ENCODE measurements at places on chromosomes 5 and 9. TPM values are rescaled to one million over a fixed set of nuclear protein-coding genes. Genes with fewer than 3 reads are reported as not detected.

Gene PCDHGA6
- 2.9 TPM for total RNA-seq

Gene CORO2A
- 0.30 TPM for total RNA-seq

Gene SPINK13
- total RNA-seq: not detected

Gene ADRB2
- total RNA-seq: 0.86 TPM

Gene DEPDC1B
- total RNA-seq: 18.7 TPM

Gene IL13
- total RNA-seq: not detected

Gene MARCOL
- not detected for total RNA-seq

Gene ALDH1B1
- 20.5 TPM for total RNA-seq

Gene NME5
- 1.4 TPM for total RNA-seq

Gene ARHGAP26
- total RNA-seq: 16.2 TPM

Gene KIF27
- total RNA-seq: 3.5 TPM

Gene GPX3
- 3.5 TPM for total RNA-seq

Gene PCDHB5
- total RNA-seq: 0.28 TPM

DNA sequence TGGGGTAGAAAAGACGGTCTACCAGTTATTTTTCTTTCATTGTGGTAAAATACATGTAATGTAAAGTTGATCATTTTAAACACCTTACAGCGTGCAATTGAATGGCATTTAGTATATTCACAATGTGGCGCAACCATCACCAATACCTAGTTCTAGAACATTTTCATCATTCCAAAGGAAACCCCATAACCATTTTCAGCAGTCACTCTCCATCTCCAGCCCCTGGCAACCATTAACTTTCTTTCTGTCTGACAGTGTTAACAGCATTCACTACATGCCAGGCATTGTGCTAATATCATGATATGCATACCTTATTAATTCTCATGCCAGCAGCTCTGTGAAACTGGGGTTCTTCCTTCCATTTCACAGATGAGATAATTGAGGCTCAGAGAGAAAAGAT lies 32.0 kb downstream of the PTGS1 start:
- H3K27ac ChIP-seq: peak overlapping the region; percentile 94
- H3K4me3 ChIP-seq: no peak overlapping the region
- H3K4me1 ChIP-seq: peaks cover 13% of the 10 kb centered on the region
- H3K27me3 ChIP-seq: no peaks in the 10 kb centered on the region

DNA sequence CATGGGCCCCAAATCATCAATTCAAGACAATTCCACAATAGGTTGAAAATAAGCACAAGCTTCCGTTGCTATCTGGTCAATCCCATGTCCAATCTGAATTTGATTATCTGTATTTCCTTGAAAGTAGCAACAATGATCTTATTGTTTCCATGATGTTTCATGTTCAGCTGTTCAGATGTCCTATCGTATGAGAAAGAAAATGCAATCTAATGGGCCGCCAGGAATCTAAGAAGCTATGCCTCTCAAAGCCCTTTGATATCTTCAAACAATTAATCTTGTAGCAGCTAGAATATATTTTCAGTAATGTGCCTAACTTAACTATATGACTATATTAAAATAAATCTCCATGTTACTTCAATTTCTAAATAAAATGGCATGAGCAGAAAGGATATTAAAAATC lies 32.1 kb upstream of the ALDOB start:
- H3K4me1 ChIP-seq: no peaks in the 10 kb centered on the region
- DNase-seq: no peak
- no peaks in the 10 kb centered on the region for H3K36me3 ChIP-seq
- no peaks in the 10 kb centered on the region for H3K27me3 ChIP-seq
- no peak overlapping the region for H3K4me3 ChIP-seq
- no peak overlapping the region for H3K27ac ChIP-seq

GRCh38 chr5:132388244-132389050 lies 18.9 kb downstream of the SLC22A5 start:
- no peaks in the 10 kb centered on the region for H3K27me3 ChIP-seq
- H3K27ac ChIP-seq: peak overlapping the region; percentile 99
- DNase-seq: peak; percentile 95
- peaks cover 48% of the 10 kb centered on the region for H3K4me1 ChIP-seq
- H3K36me3 ChIP-seq: no peaks in the 10 kb centered on the region

GRCh38 chr5:27015758-27016157 lies 22.6 kb downstream of the CDH9 start:
- H3K4me1 ChIP-seq: no peaks in the 10 kb centered on the region
- H3K4me3 ChIP-seq: no peak overlapping the region
- H3K27ac ChIP-seq: no peak overlapping the region
- DNase-seq: no peak
- no peaks in the 10 kb centered on the region for H3K27me3 ChIP-seq
- H3K36me3 ChIP-seq: no peaks in the 10 kb centered on the region

DNA sequence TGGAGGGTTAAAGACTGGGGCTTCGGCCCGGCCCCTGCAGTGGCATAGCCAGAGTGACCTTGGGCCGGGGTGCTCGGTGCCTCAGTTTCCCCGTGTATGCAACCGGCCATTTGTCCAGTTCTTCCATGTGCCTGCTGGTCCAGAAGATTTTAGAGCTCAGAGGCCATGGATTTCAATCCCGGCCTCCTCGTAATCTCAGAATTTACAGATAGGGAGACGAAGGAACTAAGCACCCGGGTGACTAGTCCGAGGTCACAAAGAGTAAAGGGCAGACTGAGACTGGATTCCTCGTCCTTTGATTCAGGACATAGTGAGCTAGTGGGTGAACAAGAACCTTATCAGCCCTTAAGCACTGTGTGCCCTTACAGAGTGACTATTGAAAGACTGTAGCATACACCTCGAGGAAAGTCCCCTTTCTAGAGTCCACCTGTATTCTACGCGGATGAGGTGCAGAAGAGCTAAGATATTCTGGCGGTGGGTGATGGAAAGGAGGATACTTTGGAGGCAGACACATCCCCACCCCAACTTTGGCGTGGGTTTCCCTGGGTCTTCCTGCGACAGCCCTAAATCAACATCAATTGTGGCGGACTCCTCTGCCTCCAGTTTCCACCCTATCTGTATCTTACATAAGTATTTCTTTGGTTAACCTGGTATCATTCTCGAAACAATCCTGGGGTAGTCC lies 597 bp downstream of the SLC31A1 start:
- H3K4me1 ChIP-seq: peaks cover 21% of the 10 kb centered on the region
- no peaks in the 10 kb centered on the region for H3K27me3 ChIP-seq
- no peak for DNase-seq
- H3K36me3 ChIP-seq: no peaks in the 10 kb centered on the region
- H3K4me3 ChIP-seq: peak overlapping the region; percentile 71
- H3K27ac ChIP-seq: peak overlapping the region; percentile 40

- H3K27me3 ChIP-seq: peaks cover 51% of the 10 kb centered on the region
- H3K4me1 ChIP-seq: peaks cover 10% of the 10 kb centered on the region
- H3K36me3 ChIP-seq: no peaks in the 10 kb centered on the region
These were observed at the start of gene ADAMTS19 for GRCh38 chr5:129459777-129460671. Gene ADAMTS19 (plus strand): TSS chr5:129460298. CDS start chr5:129460392, 94 bp downstream.

DNA sequence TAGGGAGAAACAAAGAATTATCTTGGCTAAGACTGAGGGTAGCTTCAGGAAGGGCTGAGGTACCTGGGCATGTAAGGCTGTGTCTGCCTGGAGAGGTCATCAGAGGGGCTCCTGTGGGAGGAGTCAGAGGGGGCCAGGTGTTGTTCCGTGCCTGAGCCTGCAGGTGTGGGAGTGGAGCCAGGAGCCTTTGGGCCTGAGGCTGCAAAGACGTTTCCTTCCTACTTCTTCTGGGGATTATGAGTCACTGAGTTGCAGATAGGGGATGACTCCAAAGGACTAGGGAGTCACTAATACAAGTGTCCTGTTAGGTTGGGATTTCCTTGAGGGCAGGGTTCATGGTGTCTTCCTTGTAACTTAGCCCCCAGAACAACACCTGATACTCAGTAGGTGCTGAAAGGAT lies 391.1 kb downstream of the ARHGEF28 start:
- no peak overlapping the region for H3K4me3 ChIP-seq
- DNase-seq: no peak
- no peaks in the 10 kb centered on the region for H3K4me1 ChIP-seq
- no peak overlapping the region for H3K27ac ChIP-seq
- H3K27me3 ChIP-seq: peaks cover 18% of the 10 kb centered on the region

DNA sequence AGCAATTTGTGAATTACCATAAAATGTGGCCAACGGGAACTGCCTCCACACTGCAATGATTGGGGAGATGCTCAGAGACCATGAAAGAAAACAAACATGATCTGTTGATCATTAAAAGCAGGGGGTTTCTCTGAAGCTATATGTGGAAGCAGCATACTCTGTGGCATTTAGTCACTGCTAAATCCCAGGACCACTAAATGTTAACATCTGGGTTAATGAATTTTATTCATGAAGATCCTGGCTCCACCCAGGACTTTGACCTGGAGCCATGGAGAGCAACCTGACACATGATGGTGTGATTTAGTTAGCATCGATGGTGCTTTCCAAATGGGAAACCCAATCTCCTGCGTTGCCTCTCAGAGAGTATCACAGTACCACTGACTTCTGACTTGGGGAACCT lies 497.8 kb downstream of the AGTPBP1 start:
- H3K36me3 ChIP-seq: no peaks in the 10 kb centered on the region
- no peaks in the 10 kb centered on the region for H3K4me1 ChIP-seq
- H3K27me3 ChIP-seq: peaks cover 16% of the 10 kb centered on the region

GRCh38 chr5:90399251-90399650 lies 10.3 kb downstream of the CETN3 start:
- no peak overlapping the region for H3K4me3 ChIP-seq
- H3K4me1 ChIP-seq: no peaks in the 10 kb centered on the region
- H3K27me3 ChIP-seq: no peaks in the 10 kb centered on the region
- H3K36me3 ChIP-seq: no peaks in the 10 kb centered on the region
- no peak overlapping the region for H3K27ac ChIP-seq

- H3K27me3 ChIP-seq: no peaks in the 10 kb centered on the region
- no peaks in the 10 kb centered on the region for H3K4me1 ChIP-seq
- no peaks in the 10 kb centered on the region for H3K36me3 ChIP-seq
- H3K4me3 ChIP-seq: no peak overlapping the region
These were observed 670.3 kb downstream of the TLE4 start for GRCh38 chr9:80242022-80242421.

DNA sequence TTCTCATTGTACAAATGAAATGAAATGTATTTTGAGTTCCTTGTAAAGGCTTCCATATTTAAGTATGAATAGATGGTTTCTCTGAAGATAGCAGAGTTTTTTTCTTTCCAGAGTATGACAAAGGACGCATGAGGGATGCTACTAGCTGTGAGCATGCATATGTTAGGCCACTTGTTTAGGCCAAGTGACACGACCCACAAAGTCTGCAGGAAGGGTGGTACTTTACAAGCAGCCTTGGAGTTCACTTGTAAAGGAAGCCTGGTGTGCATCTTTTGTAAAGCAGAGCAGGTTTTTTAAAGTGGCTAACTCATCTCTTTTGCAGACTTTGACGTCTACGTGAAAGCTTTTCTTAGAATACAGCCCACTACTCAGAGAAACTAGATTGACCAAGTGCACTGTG lies 300.4 kb upstream of the RFX3 start:
- no peak overlapping the region for H3K27ac ChIP-seq
- DNase-seq: no peak
- no peaks in the 10 kb centered on the region for H3K36me3 ChIP-seq
- no peak overlapping the region for H3K4me3 ChIP-seq
- H3K4me1 ChIP-seq: no peaks in the 10 kb centered on the region

DNA sequence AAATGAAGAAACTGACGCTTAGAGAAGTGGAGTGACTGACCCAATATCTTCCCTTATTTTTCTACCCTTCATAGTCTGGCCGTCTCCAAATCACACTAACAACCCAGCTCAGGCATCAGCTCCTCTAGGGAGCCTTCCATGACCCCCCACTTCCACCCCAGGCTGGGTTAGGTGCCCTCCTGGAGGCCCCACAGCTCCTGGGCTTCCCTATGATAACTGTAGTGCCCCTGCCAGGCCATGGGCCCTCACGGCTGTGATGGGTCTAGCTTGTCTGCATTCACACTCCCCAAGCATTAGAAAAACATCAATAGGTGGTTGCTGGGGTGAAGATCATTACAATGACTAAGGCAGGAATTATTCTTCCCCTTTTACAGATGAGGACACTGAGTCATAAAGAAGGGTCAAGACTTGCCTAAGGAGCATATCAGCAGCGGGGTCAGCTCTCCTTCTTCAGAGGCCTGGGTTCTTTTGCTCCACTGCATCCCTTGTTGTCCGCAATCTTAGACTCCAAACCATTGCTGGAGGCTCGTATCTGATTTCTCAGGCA lies 7.3 kb downstream of the CORO2A start:
- H3K27me3 ChIP-seq: no peaks in the 10 kb centered on the region
- DNase-seq: no peak

- H3K27ac ChIP-seq: no peak overlapping the region
- no peaks in the 10 kb centered on the region for H3K4me1 ChIP-seq
- H3K36me3 ChIP-seq: no peaks in the 10 kb centered on the region
- no peak for DNase-seq
These were observed 49.7 kb downstream of the C9 start for GRCh38 chr5:39314591-39314990.

DNA sequence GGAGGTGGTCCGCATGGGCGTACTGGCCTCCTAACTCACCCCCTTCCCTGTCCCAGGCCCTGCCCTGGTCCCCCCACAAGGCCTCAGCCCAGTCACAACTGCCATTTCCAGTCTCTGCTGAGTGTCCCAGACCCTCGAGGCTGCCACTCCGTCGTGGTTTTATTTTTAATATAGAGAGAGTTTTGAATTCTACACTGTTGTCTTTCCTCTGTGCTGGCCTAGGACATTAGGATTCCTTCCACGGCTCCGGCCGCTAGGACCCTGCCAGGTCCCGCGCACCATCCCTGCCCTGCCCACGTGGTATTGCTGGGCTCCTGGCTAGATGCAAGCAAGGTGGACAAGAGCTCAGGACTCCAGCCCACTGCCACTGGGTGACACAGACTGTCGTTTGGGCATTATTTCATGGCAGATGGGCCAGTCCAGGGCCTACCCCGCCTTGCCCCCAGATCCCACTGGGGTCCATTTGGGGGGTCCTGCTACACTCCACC lies 53.3 kb downstream of the SAR1B start:
- no peak for DNase-seq
- H3K27ac ChIP-seq: peak overlapping the region; percentile 68
- peaks cover 37% of the 10 kb centered on the region for H3K4me1 ChIP-seq
- no peak overlapping the region for H3K4me3 ChIP-seq

GRCh38 chr9:124698265-124698664 lies 72.8 kb downstream of the NR6A1 start:
- peaks cover 19% of the 10 kb centered on the region for H3K4me1 ChIP-seq
- no peak overlapping the region for H3K4me3 ChIP-seq
- H3K27ac ChIP-seq: peak overlapping the region; percentile 47
- H3K27me3 ChIP-seq: no peaks in the 10 kb centered on the region
- DNase-seq: no peak

DNA sequence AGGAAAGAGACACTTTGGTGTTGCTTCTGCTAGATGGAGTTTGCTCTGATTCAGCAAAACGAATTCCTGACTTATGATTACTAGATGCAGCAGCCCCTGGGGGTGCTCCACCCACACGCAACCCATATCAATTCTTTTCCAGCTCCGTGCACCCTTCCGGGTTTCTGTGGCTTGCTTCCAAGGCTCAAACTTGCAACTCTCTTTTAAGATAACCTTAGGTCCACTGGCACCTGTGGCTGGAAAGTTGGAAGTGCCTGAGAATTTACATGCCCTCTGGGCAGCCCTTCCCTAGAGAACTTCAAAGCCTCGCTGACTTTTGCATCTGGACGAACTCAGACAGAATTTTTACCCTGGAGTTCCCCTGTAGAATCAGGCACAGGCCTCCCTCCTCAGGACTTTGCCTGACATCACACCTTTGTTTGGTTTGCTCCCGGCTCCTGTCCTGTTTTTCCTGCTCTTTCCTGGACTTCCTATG lies 224.9 kb downstream of the SNX18 start:
- no peak overlapping the region for H3K27ac ChIP-seq
- DNase-seq: peak; percentile 55
- H3K4me3 ChIP-seq: no peak overlapping the region
- no peaks in the 10 kb centered on the region for H3K27me3 ChIP-seq
- H3K36me3 ChIP-seq: no peaks in the 10 kb centered on the region

- H3K4me1 ChIP-seq: no peaks in the 10 kb centered on the region
- H3K4me3 ChIP-seq: no peak overlapping the region
- no peak for DNase-seq
These were observed 36.0 kb downstream of the BNIP1 start for GRCh38 chr5:173180331-173180730.

All from endothelial cell of umbilical vein (primary cell).